Kasumi-1 (cell line): ENCODE measurements at places on chromosomes 7 and 10.

DNA sequence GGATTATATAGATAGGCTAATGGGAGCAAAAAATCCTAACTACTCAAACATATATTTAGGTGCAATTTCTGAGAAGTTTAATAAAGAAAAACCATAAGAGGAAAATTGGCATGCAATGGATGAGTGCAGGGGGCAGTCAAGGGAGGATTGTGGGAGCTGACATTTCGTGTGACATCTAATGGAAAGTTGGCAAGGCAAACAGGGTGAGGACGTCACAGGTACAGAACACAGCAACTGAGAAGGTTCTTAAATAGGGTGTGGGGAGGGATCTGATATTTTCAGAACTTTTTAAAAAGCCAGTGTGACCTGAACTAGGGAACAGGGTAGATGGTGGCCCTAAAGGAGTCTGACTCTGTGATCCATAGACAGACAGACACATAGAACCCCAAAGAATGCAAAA lies 194.9 kb upstream of the GLI3 start:
- no peak for DNase-seq

DNA sequence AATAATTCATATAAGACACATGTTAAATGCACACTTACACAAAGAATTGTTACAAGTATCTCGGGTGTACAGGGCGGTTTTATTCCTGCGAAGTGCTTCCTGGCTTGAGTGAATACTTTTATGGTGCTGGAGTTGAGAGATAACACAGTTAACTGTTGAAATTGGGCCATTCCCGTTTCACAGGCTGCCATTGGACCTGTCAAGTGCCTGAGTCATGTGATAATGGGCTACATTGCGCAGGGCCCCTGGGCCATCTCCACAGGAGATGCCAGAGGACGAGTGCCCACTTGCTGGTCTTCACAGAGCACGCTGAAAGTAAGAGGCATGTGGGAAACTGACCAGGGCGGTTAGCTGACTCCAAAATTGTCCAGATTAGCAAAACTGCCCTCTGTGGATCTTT lies 4.8 kb downstream of the FBH1 start:
- no peak for DNase-seq

- DNase-seq, result no peak
These were observed 262.2 kb upstream of the AOAH start for GRCh38 chr7:36986511-36986933.

- DNase-seq, result no peak
These were observed 65.6 kb downstream of the HIPK2 start for GRCh38 chr7:139711991-139712743.

DNA sequence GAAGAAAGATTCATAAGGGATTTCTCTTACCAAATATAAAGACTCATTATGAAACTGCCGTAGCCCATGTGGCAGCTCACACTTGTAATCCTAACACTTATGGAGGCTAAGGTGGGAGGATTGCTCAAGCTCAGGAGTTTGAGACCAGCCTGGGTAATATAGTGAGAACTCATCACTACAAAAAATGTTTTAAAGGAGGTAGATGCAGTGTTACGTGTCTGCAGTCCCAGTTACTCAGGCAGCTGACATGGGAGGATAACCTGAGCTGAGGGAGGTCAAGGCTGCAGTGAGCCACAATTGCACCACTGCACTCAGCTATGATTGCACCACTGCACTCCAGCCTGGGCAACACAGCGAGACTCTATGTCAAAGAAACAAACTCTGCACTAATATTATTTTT lies 18.1 kb upstream of the DNA2 start:
- DNase-seq, result no peak

DNA sequence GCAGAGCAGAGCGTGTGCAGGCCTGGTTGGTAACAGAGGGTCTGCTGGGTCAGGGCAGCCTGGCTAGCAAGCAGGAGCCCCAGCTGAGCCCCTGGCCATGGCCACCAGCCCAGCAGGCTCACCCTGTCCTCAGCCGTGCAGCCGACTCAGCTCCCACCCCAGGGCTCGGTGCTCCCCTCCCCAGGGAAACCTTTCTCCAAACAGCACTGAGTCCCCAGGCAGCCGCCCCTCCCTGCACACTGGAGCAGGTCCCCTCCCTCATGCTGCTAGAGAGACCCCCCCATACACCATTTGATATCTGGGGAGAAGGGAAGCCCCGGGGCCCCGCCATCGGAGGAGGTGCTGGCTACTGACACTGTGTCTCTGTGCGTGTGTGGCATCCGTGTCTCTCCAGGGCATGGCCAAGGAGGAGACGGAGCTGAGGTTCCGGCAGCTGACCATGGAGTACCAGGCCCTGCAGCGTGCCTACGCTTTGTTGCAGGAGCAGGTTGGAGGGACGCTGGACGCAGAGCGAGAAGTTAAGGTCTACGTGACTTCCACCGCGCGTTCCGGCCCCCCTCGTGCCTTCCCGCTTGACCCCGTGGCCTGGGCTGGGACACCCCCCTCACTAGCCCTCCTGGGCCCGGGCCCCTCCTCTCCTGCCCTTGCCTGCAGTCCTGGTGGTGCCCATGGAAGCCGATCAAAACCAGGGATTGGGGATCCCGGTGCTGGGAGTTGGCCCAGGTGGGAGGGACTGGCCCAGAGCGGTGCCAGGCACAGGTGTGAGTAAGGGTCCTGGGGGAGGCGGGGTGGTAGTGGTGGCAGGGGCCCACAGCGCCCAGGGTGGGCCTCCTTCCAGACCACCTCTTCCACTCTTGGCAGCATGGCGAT lies 45.0 kb upstream of the DPYSL4 start:
- no peak for DNase-seq

GRCh38 chr10:132714096-132714985 lies 71.6 kb downstream of the NKX6-2 start:
- no peak for DNase-seq

DNA sequence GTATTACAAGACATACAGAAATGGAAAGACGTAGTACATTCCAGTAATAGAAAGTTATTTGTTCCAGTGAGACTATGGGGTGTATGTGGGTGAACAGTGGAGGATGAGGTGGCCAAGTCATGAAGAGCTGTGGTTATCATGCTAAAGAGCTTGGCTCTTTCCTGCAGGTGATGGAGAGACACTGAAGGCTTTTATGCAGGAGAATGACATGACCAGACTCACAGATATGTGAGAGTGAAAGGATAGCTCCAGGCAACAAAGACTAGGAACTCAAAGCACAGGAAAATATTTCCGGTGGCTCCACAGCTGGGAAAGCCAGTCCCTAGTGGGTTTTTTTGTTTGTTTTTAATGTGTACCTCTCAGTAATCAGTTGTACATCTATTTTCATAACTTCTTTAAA lies 133.5 kb downstream of the TSPAN12 start:
- DNase-seq, result no peak

GRCh38 chr7:55032069-55032699 lies 13.4 kb downstream of the EGFR start:
- DNase-seq, result no peak

DNA sequence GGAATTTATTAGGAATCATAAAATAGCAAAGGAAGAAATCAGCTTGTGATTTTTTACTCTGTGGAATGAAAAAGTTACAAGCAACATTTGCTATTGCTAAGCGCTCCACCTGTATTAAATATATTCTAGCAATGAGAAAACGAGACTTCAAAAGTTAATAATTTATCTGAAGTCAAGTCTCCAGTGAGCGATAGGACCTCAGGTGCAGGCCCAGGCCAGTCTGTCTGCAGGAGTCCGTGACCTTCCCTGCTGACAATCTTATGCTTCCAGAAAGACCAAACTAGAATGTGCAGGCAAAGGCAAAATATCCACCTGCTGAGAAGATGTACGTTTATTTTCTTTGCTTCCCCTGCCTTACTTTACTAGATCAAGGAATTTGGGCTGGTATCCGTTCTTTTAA lies 22.7 kb downstream of the MRC1 start:
- no peak for DNase-seq

GRCh38 chr10:119461923-119462322 lies 80.6 kb downstream of the RGS10 start:
- no peak for DNase-seq

DNA sequence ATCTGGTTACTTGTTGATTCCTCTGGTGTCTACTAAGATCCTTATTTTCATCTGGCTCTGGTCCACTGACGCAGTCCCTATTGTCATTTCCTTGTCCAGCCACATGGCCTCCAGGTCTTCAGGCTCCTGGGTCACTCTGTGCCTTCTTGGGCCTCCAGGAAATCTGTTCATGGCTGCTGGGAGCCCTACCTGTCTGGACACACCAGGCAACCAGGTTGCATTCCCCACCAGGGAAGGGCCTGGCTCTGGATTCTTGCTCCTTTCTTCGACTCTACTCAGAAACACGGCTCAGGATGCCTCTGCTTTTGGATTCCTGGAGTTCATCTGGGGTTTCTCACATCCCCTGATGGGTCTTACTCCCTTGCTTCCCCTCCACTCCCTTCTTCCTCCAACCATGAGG lies 8.0 kb upstream of the PPIF start:
- no peak for DNase-seq

GRCh38 chr7:69674701-69675182 lies 76.5 kb downstream of the AUTS2 start:
- no peak for DNase-seq

GRCh38 chr10:288316-289200 lies 153.3 kb downstream of the ZMYND11 start:
- no peak for DNase-seq

- no peak for DNase-seq
These were observed at the start of gene PAXIP1 for GRCh38 chr7:155003092-155003375. TSS of gene PAXIP1 (minus strand) at chr7:155003124. CDS start at chr7:155002929, 195 bp downstream.

- DNase-seq, result no peak
These were observed 352.6 kb downstream of the PRPF18 start for GRCh38 chr10:13939391-13939790.

DNA sequence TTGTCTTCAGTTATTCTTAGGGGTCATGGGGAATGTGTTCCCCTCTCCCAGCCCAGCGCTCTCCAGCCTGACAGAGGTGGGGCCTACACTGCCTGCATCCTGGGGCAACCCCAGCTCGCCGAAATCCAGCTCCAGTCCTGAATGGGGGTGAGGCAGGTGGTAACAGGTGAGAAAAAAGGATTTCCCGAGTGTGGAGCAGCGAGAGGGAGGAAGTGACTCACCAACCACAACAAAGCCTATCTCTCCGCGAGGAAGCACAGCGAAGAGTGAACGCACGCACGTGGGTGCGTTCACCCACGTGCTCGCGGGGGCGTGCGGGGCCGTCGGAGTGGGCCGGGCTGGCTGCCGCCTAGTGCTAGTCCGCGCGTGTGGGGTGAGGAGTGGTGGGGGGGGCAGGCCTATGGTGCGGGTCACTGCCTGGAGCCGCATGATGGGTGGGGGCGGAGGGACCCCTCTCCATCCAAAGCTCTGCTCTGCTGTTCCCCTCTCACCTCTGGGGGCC lies 855 bp upstream of the PALD1 start:
- DNase-seq, result peak; percentile 25

DNA sequence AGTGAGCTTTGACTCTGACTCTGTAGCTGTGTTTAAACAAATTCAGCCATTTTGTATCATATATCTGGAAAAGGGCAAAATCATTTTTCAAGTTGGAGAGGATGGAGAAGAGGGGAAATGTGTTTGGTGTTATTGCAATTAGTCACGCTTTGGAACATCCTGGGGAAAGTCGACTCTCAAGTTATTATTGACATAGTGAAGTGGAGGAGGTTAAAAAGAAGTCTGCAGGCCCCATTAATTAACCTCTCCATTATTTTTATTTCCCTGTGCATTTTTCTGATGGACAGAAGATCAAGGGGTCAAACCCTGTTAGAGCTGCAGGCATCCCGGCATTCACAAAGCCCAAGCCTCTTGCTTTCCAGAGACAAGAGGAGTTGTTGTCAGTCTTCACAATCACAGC lies 132.6 kb downstream of the TEX36 start:
- DNase-seq, result no peak

DNA sequence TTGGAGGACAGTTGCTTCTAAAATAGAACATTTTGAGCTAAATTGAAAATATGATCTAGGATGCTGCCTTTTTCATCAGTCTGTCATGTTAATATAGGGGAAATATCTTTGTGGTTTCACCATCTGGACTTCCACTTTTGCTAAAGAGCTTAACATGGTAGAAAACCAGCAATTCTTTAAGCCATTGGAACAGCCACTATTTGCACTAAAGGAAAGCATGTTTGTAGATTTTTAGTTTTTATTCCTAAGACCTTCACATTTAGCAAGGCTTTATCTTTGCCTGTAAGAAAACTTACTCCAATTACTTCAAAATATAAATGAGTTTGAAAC lies 291.0 kb downstream of the RNLS start:
- peak; percentile 62 for DNase-seq

GRCh38 chr10:94402204-94402842 lies at the start of gene TBC1D12:
TSS of gene TBC1D12 (plus strand) at chr10:94402541. CDS start at chr10:94402614, 73 bp downstream.
- DNase-seq, result peak; percentile 67

- peak; percentile 62 for DNase-seq
These were observed 1.1 kb downstream of the PALS2 start for GRCh38 chr7:24574386-24574785.

DNA sequence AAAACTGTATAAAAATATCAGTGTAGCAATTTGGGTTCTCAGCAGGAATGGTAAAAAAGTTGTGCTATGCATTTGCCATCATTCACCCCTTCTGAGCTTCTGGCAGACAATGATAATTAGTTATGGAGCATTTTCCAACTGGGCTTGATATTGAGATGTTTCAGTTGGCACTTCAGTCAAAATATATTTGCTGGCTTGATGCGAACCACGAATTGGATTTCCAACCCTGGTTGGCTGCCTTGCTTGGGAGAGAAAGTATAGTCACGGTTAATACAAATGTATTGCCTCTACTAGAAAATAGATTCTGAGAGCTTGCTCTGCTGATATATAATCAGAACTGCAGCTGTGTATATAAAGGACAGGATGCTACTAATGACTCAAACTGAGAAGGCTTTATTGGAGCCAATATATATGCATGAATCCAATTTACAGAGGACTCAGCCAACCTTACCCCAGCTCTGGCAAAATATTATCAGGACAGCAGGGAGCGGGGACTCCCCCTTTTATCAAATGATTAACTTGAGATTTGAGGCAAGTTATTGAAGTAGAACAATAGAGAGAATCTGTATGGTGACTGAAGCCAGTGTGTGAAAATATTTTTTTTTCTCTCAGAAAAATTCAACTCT lies 219.8 kb upstream of the SMIM30 start:
- no peak for DNase-seq

- no peak for DNase-seq
These were observed 555.6 kb downstream of the GLRX3 start for GRCh38 chr10:130691776-130692175.

DNA sequence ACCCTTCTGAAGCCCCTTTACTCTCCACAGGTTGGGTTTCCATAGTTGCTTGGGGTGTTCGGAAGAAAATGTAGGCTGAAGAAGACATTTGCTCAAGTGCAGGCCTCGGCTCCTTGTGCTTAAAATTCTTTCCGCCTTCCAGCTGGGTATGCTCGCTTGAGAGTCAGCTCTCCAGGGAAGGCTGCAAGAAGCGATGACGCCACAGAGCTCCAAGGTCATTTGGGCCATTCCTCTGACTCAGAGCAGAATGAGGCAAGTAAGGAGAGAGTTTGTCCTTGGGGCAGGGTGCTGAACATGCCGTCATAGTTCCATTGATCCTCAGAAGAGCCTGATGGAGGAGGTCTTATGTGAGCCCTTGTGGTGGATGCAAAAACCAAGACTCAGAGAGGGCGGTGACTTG lies 27.4 kb upstream of the HSPA12A start:
- no peak for DNase-seq
